Calu3 (cell line): ENCODE measurements at places on chromosomes 6 and 20. TPM values are rescaled to one million over a fixed set of nuclear protein-coding genes. Genes with fewer than 3 reads are reported as not detected.

DNA sequence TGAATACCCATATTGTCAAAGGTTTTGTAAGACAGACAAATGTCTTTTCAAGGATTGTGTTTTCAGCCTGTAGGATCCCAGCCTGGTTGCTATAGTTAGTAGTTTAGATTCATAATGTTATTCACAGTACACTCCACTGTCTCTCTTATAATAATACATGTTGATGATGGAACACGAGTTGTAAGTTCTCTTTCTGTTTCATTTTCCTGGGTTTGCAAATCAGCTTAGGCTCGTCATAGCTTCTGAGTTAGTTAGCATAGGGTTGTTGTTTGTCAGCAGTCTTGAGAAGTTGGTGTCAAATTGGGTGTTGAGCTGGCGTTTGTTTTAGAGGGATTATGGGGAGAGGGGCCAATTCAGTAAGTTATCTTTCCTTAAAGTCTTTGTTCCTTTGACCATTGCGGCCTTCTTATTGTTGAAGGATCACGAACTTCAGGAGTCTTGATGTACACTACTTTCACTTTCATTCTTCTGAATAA, 45.8 kb downstream of the QKI start:
- peak overlapping the region; percentile 87 for H3K27ac ChIP-seq
- H3K4me3 ChIP-seq: peak overlapping the region; percentile 78
- no peaks in the 10 kb centered on the region for H3K27me3 ChIP-seq
- no peak for DNase-seq

- H3K4me1 ChIP-seq: peaks cover 11% of the 10 kb centered on the region
- H3K36me3 ChIP-seq: no peaks in the 10 kb centered on the region
- H3K27me3 ChIP-seq: no peaks in the 10 kb centered on the region
- DNase-seq: no peak
- no peak overlapping the region for H3K27ac ChIP-seq
These were observed 619.5 kb downstream of the PRKN start for GRCh38 chr6:162108041-162108440.

DNA sequence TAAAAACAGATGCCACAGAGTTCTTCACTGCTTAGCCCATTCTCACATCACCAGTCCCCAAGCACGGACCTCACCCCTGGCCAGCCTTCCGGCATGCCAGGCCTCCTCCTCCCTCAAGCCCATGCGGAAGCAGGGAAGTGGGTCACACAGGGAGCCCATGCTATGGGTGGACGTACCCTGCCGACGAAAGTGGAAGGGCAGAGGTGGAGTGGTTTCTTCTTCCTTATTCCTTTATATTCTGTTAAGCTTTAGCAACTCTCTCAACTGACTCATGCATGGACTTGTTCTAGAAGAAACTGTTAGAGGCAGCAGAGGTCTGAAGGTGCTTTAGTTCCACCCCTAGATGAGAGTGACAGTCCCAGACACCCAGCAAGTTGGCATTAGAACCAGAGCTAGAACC, 118.6 kb downstream of the LY86 start:
- H3K4me1 ChIP-seq: peaks cover 7% of the 10 kb centered on the region
- no peak overlapping the region for H3K27ac ChIP-seq
- H3K4me3 ChIP-seq: no peak overlapping the region
- DNase-seq: no peak

The SH3BGRL2 gene
- 44.3 and 46.1 TPM in 2 replicates for total RNA-seq

DNA sequence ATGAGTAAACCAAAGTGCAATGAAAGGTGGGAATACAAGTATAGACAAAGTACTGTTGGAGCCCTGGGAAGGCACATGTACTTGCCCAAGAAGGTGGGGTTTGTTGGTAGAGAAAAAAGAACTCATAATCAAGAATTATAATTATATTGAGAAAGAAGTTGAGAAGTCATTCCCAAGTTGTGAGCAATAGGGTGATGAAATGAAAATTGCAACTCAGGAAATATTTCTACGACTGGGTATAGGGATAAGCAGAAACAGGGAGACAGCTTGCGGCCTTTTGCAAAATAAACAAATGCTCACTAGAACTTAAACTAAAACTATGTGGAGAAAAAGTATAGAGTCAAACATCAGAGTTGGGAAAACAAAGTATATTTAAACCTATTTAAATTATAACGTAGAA, 250.7 kb upstream of the FAM83B start:
- no peak overlapping the region for H3K27ac ChIP-seq
- no peak overlapping the region for H3K4me3 ChIP-seq
- H3K4me1 ChIP-seq: no peaks in the 10 kb centered on the region
- H3K27me3 ChIP-seq: no peaks in the 10 kb centered on the region
